Bone marrow (tissue), 2 donors: ENCODE measurements at places on chromosomes 2 and 18.

DNA sequence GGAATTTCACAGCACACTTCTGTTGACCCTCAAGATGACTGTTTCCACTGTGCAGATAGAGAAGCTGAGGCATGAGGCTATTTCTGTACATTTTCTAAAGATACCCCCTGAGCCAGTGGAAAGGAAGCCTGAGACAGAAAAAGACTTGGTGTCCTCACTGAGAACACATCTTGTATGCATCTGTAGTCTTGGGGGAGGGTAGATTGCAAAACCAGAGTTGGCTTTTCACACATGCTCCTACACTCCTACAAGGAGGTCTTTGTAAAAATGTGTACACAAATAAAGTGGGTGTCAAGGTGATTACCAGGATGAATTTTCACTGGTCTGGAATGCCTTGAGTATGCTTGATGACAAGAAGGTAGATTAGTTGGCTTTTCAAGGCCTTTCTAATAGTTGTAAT lies 98.0 kb downstream of the KCTD18 start:
- DNase-seq = no peak

GRCh38 chr2:212337486-212338343 lies 200.9 kb downstream of the ERBB4 start:
- no peak for DNase-seq

- DNase-seq = no peak
Measured at GRCh38 chr18:24656551-24657443, 196.4 kb downstream of the HRH4 start.

DNA sequence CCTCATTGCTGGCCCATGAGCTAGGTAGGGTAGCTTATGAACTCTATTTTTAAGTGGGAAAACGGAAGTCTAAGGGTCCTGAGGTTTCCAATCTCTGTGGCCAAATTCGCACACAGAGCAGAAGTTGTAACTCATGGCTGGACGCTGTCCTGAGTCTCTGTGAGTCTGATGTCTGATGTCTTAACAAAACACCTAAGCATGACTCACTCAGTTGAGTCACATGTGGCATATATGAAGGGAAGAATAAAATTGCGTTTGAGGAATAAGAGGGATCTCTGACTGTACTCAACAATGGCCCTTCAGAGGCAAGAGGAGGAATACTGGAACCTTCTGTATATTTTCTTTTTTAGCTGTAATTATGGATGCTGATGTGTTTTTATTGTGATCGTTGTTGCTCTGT lies 569.7 kb downstream of the RIT2 start:
- DNase-seq = no peak

GRCh38 chr2:144572977-144573376 lies 53.1 kb upstream of the ZEB2 start:
- no peak for DNase-seq

DNA sequence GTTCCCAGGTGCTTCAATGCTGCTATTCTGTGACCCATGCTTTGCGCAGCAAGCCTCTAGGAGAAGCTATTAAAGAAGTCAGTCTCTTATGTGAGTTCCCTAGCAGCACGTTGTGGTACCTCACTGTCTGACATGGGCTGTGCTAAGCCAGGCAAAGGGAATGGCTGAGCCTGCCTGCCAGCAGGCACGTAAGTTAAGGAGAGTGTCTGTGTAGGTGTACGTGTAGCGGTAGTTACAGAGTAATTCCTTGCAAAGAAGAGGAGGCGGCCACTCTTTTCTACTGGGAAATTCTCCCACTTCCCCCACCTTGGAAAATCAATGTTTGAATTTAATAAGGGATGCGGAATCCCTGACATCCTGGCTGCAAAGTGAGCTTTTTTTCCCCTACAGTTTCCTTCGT lies 123.5 kb upstream of the LYPD1 start:
- no peak for DNase-seq

DNA sequence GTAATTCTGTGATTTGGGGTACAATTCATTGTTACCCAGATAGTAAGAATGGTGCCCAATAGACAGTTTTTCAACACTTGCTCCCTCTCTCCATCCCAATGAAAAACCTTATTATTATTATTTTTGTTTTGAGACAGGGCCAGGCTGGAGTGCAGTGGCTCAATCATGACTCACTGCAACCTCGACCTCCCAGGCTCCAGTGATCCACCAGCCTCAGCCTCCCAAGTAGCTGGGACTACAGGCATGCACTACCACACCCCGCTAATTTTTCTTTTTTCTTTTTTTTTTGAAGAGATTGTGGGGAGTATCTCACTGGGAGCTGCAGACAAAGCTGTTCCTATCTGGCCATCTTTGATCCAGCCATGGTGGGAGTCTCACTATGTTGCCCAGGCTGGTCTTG lies 7.2 kb downstream of the TGFA start:
- no peak for DNase-seq

GRCh38 chr2:231124838-231125568 lies at the start of gene HTR2B:
HTR2B (minus strand) TSS chr2:231125042; CDS start chr2:231123764, 1,278 bp downstream.
- DNase-seq = no peak

DNA sequence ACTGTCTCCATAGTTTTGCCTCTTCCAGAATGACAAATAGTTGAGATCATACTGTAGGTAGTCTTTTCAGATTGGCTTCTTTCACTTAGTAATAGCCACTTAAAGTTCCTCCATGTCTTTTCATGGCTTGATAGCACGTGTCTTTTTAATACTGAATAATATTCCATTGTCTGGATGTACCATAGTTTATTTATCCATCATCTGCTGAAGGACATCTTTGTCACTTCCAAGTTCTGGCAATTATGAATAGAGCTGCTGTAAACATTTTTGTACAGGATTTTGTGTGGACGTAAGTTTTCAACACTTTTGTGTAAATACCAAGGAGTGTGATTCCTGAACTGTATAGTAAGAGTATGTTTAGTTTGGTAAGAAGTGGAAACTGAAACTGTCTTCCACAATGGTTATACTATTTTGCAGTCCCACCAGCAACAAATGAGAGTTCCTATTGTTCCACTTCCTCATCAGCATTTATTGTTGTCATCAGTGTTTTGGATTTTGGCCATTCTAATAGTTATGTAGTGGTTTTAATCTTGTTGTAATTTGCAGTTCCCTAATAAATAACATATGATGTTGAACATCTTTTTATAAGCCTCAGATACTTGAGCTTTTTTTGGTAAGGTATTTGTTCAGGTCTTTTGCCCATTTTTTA lies 18.9 kb downstream of the LTBP1 start:
- no peak for DNase-seq

- peak; percentile 52 for DNase-seq
Measured at GRCh38 chr18:10454681-10455557, 484 bp downstream of the APCDD1 start.
